ENCODE measurements at places on chromosomes 7 and 10.

GRCh38 chr7:152956006-152956405, 196.5 kb downstream of the ACTR3B start:
- DNase-seq, result no peak

DNA sequence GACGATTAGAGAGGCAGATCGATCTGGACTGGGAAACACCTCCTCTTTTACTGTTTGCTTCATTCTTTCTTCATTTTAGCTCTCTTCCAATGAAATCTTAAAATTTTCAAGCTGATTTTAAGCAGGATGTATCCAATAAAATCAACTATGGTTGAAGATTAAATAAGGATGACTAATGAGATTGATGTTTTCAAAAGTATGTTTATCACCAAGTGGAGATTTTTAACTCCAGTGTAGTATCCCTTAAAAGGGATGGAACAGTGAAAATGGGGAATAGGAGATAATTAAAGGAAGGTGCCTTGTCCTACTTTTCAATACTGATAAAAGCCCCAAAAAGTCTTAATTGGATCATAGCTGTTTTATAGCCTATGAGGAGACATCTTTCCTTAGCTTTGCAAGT, 11.6 kb upstream of the LIPF start:
- DNase-seq, result no peak

GRCh38 chr7:97027427-97028234, 3.0 kb upstream of the DLX5 start:
- peak; percentile 60 for DNase-seq

DNA sequence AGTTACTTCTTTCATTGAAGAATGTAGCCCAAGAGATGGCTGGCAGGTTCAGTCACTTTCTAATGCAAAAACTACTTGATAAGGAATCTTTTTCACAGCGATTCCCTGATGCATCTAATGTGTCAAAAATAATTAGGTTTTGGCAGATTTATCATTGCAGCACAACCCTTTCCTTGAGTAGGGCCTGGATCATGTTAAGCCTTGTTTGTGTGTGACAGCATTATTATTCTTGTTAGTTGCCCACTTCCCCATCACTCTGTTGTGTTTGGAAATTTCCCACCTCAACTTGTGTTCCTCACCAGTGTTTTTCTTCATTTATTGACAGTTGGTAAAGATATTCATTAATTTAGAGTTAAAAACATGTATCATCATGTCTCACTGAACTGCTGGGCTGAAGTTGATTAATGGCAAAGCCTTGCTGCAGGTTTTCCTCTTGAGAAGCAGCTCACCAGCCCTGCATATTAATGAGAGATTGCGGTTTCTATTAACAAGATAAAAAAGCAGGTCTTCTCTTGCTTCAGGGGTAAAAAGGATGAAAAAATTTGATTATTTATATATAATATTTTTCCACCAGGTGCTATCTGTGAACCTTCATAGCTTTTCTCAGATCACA, 233.3 kb upstream of the MDFIC start:
- no peak for DNase-seq

- DNase-seq, result no peak
Measured at GRCh38 chr10:26983156-26983555, 117.1 kb downstream of the ANKRD26 start.

DNA sequence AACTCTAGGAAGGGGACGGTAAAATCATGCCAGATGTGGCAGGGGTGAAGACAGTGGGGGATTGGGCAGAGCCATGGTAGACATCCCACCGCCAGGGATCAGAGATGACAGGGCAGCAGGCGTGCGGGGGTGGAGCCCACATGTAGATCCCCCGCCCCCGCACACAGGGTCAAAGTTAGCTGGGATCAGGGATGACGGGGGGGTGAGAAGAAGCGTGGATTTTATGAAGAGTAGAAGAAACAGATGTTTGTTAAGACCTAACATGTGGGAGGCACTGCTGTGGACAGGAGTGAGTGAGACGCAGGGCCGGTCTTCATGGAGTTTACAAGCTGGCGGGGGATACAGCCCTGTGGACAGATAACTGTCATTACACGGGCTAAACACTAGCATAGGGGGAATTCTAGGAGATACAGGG, 154.0 kb upstream of the KLF14 start:
- DNase-seq, result no peak

DNA sequence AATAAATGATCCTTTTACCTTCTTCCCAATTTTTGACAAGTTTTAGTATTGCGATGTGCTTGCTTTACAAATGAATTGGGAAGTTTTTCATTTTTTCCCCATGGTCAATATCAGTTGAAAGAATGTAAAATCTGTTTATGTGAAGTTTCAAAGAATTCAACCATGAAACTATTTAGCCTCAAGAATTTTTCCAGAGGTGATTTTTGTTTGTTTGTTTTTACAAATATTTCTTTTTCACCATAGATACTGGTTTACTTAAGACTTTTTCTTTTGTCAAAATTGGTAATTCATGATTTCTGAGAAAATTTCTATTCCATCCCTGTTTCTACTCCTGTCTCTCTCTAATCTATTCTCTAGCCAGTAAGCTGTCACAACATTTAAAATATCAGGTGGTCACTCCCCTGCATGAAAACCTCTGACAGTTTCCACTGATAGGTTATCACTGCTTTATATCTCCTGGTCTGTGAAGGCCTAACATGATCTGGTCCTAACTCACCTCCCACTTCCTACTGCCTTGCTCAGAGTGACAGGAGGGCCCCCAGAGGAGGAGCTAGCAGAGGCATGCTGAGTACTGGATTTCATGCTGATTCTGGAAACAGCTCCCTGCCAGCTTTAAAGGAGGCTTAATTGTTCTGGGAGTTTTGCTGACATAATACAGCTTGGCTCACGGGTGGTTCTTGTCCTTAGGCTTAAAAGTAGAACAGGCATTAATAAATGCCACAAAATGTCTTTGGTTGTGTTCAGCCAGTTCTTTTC, 7.6 kb upstream of the ARMS2 start:
- no peak for DNase-seq

- DNase-seq, result no peak
Measured at GRCh38 chr10:60021361-60021760, 115.0 kb upstream of the CCDC6 start.

DNA sequence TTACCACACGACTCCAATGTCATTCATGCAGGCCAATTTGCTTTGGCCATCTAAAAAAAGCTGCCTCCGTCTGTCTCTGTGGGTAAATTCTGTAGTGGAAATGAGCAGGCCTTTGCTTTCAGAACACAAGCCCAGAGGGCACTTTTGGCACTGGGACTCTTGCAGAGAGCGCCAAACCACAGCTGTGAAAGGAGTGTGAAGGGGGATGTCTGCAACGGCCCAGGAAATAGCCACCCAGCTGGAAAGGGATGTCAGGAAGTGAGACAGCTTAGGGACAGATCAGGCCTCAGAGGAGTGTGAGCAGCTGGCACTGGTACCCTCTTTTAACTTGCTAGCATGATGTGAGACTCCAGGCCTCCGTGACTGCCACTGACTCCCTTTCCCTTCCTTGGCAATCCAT, 152.4 kb downstream of the DKK1 start:
- no peak for DNase-seq

DNA sequence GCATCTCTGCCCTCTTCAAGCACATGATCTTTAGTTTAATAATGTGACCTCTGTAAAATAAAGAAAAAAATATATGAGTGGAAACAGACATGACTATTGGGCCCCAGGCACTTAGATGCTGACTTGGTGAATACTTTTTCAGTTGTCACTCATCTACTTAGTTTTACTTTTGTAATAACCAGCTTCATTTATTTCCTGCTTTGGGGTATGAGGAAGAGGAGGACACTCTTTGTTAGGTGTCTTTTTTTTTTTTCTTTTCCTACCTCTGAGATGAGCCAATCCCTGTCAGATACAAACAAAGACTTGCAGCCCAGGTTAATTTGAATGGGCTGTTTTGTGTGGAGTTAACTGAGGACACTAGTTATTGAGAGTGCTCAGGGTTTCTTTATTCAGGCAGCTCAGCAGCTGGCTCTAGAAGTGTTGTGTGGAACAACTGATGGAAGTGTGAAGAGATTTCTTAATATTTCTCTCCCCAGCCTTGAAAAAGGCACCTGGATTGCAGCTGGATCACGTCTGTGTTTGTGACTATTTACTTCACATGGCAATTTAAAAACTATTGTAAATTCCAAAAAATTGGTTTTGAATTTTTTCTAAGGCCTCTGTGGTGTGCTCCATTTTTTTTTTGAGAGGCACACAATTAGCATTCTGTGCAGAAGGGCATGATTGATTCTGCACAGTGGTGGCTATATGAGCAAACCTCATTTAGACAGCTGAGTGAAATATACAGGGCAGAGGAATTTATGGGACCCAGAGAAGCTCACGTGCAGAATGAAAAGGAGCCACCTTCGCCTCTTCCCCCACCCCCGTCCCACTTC, 333.8 kb downstream of the LRMDA start:
- DNase-seq, result no peak

DNA sequence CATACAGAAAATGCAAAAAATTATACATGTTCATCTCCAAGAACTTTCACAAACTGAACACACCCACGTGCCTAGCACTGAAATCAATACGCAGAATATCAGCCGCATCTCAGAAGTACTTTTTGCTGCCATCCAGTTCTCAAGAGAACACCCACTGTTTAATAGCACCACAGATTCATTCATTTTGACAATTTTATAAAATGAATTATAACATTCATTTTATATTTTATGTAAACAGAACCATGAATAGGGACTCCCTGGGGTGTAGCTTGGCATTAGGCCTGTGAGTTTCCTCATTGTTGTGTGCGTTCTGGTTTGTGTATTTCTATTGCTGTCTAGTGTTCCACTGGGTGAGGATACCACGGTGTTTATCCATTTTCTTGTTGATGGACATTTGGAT, 77.3 kb upstream of the PIP4K2A start:
- DNase-seq, result no peak

- DNase-seq, result no peak
Measured at GRCh38 chr10:1050145-1050544, 1.2 kb upstream of the IDI1 start.

- DNase-seq, result no peak
Measured at GRCh38 chr7:102054158-102054557, 232.5 kb upstream of the SH2B2 start.

DNA sequence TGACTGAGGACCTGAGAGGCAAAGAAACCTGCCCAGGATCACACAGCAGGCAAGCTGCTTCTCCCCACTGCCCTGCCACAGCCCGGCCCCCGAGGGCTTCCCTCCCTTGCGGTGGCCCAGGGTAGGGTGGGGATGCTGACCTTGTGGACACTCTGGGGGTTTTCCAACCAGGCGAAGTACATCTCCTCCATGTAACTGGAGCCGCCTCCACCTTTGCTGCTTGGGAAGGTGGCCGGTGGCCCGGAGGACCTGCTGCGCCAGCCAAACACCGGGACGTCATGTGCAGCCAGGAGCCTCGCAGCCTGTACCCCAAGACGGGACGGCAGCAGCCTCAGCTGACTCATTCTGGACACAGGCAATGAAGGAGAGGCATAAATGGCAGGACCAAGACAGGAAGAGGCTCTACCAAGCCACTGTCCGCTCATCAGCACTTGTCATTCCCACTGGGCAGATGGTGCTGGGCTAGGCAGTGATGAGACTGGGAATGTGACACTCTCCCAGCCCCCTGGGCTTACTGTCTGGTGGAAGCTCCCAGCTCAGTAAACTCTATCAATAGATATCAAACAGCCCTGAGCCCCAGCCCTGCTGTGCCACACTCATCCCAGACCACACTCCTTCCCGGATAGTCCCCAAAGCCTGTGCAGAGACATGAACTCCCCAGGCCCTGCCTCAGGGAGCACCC, 3.7 kb downstream of the OGDHL start:
- no peak for DNase-seq

DNA sequence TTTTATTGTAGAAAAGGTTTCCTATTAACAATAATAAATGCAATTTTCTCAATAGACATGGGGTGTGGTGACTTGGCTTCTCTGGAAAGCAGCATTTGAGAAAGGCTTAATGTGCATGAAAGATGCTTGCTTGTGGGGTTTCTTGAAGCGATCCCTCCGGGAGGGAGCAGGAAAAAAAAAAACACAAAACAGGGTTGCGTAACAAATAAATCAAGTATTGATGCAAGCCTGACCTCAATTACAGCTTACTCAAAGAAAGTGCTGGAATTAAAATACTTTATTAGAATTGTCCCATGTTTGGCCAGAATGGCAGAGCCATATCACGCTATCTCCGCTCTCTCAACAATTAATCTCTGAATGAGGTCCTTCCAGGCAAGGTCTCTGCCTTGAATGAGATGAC, 1612.5 kb downstream of the REEP3 start:
- no peak for DNase-seq

- DNase-seq, result no peak
Measured at GRCh38 chr10:106877574-106877973, 286.9 kb downstream of the SORCS1 start.

DNA sequence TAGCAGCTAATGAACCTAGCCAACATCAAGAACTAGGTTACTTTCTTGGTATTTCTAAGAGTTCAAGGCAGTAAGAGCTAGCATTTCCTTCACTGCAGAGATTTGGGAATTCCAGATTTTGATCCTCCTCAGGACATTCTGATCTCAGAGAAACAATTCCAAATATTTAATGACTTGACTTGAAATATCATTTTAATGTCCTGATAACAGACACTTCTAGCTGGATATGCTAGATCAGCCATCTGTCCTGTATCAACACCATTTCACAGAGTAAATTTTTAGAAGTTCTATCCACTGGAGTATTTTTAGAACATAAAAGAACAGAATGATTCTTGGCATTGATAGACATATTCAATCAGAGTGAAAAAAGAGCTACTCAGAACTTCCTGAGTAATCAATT, 151.3 kb downstream of the RAPGEF5 start:
- no peak for DNase-seq

DNA sequence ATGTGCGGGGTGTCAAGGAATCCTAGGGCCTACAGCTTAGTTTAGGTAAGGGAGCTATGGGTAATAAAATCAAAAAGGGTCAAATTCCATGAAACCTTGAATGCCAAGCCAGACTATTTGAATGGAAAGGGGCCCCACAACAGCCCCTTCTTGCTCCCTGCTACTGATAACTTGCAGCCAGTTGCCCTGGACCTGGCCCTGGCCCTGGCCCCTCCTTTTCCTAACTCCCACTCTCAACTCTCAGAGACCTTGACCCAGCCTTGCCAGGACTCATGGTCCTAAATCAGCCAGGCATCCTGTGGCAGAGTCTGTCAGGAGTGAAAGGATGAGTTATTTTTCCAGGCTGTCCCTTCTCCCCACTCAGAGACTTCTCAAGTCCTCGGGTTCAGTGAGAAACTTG, 5.9 kb downstream of the KCNIP2 start:
- DNase-seq, result no peak

DNA sequence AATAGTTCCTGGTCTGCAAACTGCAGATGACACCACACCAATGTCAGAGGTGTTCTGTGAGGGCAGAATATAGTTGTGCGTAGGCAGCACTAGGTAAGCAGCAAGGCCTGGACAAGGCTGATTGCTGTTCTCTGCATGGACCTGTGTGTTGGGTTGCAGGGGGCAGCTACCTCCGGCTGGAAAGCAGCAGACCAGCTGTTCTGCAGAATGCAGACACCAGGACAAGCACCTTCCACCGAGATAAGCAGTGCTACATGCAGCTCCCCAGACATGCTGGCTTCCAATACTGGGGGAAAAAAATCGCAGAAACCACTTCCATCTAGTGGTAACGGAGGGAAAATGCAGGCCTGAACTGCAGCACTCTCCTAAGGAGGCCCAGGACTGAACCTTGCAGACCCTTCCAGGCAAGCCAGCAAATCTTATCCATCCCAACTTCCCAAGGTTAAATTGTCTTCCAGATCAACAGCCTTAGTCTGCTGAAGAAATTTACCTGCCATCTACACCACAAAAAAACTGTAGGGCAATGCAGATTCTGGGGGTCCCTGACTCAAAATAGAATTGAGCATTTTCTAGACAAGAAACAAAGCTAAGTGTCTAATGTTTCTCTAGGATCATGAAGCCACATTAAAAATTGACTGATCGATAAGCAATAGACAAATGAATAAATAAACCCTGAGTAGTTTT, 50.5 kb upstream of the COBL start:
- no peak for DNase-seq
